ENCODE measurements at places on chromosomes 7 and 10. TPM values are rescaled to one million over a fixed set of nuclear protein-coding genes. Genes with fewer than 3 reads are reported as not detected.
A peak's percentile ranks its signal among the peaks of the same experiment; 100 is the strongest.

- H3K4me3 ChIP-seq, result no peak overlapping the region
- peaks cover 10% of the 10 kb centered on the region for H3K36me3 ChIP-seq
- no peaks in the 10 kb centered on the region for H3K4me1 ChIP-seq
- H3K27me3 ChIP-seq, result no peaks in the 10 kb centered on the region
- no peak overlapping the region for H3K27ac ChIP-seq
These were observed 235.5 kb downstream of the NXPH1 start for GRCh38 chr7:8668627-8669500.

DNA sequence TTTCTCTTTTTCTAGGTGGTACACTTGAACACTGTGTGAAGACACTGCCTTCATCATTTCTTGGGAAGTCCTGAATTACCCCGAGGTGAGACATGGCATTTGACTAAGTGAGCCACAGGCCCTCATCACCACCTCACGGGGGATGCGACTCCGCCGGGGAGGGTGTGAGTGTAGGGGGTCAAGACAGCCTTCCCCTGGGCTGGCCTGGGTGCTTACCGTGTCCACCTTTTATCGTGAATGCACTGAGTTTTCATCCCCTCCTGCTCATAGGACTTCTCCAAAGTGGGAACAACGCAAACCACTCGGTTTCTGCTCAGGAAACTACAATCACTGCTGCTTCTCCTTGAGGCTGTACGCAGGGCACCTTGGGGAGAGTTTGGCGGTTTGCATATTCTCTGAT, 176.9 kb downstream of the SH2D4B start:
- H3K36me3 ChIP-seq, result no peaks in the 10 kb centered on the region
- H3K27me3 ChIP-seq, result no peaks in the 10 kb centered on the region
- H3K4me3 ChIP-seq, result no peak overlapping the region
- DNase-seq, result no peak
- no peaks in the 10 kb centered on the region for H3K4me1 ChIP-seq

GRCh38 chr7:102055181-102055976, 231.3 kb upstream of the SH2B2 start:
- no peaks in the 10 kb centered on the region for H3K4me1 ChIP-seq
- no peak overlapping the region for H3K4me3 ChIP-seq
- H3K27ac ChIP-seq, result no peak overlapping the region
- peaks cover 33% of the 10 kb centered on the region for H3K36me3 ChIP-seq
- DNase-seq, result no peak
- no peaks in the 10 kb centered on the region for H3K27me3 ChIP-seq

DNA sequence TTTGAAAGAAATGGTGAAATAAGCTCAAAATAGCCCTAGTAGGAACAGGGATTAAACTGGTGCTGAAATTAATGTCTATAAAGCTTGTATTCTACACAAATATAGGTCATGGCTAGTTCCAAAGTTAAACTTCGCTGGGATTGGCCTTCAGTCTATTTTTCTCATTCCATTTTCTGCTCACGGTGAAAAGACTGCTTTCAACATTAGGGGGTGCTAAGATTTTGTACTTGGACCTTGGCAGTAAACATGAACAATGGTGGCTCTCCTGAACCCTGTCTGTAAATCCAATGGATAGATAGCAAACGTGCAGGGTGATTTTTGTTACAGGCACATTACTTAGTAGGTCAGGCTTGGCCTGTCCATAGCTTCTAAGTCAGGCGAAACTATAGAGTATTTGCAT, 36.0 kb upstream of the RSU1 start:
- H3K36me3 ChIP-seq, result no peaks in the 10 kb centered on the region
- no peak overlapping the region for H3K27ac ChIP-seq
- DNase-seq, result no peak
- H3K4me3 ChIP-seq, result no peak overlapping the region
- no peaks in the 10 kb centered on the region for H3K4me1 ChIP-seq
- no peaks in the 10 kb centered on the region for H3K27me3 ChIP-seq

DNA sequence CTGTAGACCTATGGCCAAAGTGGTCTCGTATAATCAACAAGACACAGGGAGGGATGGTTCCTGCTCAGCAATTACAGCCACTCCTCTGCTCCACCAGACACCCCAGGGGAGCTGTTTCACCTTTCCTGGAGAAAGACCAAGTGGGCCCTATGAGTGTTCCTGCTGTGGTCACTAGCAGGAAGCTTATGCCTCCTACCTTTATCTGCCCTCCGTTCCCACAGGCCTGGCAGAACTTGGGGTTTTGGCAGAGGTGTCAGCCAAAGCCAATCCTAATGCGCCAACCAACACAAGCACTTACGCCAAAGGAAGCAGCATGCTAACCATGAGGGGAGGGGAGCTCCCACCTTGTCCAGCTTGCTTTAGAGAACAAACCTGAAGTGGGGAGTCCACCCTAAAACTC, 31.2 kb downstream of the XPNPEP1 start:
- no peaks in the 10 kb centered on the region for H3K4me1 ChIP-seq
- no peak overlapping the region for H3K4me3 ChIP-seq
- no peak overlapping the region for H3K27ac ChIP-seq

DNA sequence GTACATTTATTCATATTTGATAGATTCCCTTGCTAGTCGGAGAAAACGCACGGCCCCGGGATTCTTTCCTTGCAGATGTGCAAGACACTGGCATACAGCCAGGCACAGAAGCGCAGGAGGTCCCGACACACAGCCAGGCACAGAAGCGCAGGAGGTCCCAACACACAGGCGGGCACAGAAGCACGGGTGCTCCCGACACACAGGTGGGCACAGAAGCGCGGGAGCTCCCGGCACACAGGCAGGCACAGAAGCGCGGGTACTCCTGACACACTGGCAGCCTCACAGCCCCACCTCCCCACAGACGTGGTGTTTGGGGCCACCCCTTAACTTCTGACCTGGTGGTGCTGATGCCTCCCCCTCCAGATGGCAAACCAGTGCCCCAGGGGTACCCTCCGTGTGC, 237.3 kb downstream of the ZMYND11 start:
- peaks cover under 1% of the 10 kb centered on the region for H3K36me3 ChIP-seq
- no peaks in the 10 kb centered on the region for H3K4me1 ChIP-seq
- no peak for DNase-seq
- H3K4me3 ChIP-seq, result no peak overlapping the region
- H3K27ac ChIP-seq, result no peak overlapping the region
- no peaks in the 10 kb centered on the region for H3K27me3 ChIP-seq

DNA sequence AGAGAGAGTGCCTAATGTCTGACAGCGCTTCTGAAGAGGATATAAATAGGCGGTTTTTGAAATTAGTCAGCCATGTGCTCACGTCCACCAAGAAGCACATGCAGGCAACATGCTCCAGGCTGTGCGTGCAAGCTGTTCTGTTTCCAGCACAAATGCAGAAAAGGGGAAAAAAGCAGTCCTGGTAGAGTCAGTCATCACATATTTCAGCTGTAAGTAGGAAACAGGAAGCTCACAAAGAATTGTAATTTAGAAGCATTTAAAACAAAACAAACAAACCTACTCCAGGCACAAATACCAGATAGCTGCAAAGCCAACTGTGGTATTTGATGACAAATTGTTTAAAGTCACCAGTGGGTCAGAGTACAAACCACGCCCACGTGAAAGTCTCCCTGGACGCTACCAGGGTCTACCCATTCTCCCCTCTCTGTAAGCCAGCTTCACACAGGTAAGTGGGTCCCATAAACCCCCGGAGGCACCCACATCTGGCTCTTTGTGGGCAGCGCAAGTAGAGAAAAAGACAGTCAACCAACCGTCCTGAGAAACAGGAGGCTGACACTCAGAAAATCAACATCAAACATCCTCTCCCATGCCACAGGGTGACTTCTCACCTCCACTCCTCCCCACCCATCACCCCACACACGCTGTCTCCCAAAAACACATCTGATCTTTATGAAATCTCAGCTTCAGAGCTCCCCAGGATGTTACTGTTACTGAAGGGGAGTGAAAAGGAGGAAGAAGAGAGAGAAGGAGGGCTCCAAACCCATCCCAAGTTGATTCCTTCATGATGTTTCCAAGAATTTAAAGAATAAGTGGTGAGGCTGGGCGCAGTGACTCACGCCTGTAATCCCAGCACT, 186.4 kb downstream of the FAM107B start:
- peaks cover 9% of the 10 kb centered on the region for H3K4me1 ChIP-seq
- H3K27me3 ChIP-seq, result no peaks in the 10 kb centered on the region
- no peak overlapping the region for H3K4me3 ChIP-seq

GRCh38 chr7:36979810-36980248, 255.5 kb upstream of the AOAH start:
- DNase-seq, result no peak
- H3K36me3 ChIP-seq, result no peaks in the 10 kb centered on the region
- H3K4me3 ChIP-seq, result no peak overlapping the region
- no peaks in the 10 kb centered on the region for H3K4me1 ChIP-seq
- no peaks in the 10 kb centered on the region for H3K27me3 ChIP-seq

- no peak overlapping the region for H3K27ac ChIP-seq
- no peak overlapping the region for H3K4me3 ChIP-seq
- DNase-seq, result no peak
- H3K36me3 ChIP-seq, result peaks cover 9% of the 10 kb centered on the region
- H3K27me3 ChIP-seq, result no peaks in the 10 kb centered on the region
These were observed 45.9 kb upstream of the TOMM7 start for GRCh38 chr7:22868509-22868908.

DNA sequence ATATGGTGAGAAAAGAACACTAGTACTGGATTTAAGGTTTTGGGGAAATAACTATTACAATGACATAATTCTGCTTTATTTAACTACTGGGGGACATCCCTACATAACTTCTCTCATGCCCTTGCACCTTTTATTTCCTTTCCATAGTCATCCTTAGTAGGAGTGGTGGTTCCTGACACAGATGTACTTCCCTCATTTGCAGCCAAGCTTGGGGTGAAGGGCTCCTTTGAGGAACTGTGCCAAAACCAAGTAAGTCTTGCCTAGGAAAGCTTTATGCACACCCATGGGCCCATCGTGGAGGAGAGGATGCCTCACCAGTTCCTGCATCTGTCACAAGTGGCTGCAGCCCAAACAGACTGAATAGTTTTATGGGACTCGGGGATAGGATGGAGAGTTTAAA, 20.6 kb downstream of the ZDHHC6 start:
- no peaks in the 10 kb centered on the region for H3K4me1 ChIP-seq
- H3K27me3 ChIP-seq, result no peaks in the 10 kb centered on the region
- H3K27ac ChIP-seq, result no peak overlapping the region
- H3K4me3 ChIP-seq, result no peak overlapping the region
- DNase-seq, result no peak
- H3K36me3 ChIP-seq, result peaks cover 2% of the 10 kb centered on the region

DNA sequence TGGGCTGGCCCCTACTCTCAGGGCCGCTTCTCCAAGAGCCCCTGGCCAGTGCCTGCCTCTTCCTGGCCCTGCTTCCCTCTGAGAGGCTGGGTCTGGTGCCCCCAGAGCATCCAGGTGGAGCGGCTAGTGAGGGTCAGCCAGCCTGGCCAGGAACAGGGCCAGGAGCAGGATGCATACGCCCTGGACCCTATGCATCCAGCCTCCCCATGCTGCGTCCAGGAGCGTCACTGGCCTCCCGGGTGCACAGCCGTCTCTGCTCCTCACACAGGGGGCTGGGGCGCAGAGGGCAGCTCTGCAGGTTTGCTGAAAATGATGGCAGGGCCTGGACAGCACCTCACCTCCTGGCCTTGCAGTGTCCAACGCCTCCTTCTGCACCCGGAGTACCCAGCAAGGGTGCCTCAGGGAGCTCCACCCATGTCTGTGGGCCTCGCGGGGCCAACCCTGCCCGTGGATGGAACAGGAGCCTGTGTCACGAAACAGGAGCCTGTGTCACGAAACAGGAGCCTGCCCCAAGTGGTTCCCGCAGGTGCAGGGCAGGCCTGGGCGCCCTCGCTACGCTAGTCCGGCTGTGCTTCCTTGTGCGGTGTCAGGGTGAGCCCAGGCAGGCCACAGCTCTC, 246.2 kb upstream of the PPP2R2D start:
- peak; percentile 34 for DNase-seq
- H3K4me3 ChIP-seq, result no peak overlapping the region
- no peak overlapping the region for H3K27ac ChIP-seq
- no peaks in the 10 kb centered on the region for H3K36me3 ChIP-seq
- no peaks in the 10 kb centered on the region for H3K27me3 ChIP-seq

DNA sequence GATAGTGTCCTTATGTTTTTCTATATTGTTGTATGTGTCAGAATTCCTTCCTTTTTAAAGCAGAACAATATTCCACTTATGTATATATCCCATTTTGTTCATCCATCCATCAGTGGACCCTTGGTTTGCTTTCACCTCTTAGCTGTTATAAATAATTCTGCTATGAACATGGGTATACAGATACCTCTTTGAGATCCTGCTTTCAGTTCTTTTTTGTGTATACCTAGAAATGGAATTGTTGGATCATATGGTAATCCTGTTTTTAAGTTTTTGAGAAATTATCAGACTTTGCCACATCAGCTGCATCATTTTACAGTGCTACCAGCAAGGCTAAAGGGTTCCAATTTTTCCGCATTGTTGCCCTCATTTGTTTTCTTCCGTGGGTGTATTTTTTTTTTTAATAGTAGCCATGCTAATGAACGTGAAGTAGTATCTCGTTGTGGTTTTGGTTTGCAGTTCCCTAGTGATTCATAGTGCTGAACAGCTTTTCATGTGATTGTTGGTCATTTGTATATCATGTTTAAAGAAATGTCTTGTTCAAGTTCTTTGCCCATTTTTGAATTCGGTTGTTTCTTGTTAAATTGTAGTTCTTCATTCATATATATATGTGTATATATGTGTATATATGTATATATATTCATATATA, 87.8 kb downstream of the LCOR start:
- H3K27ac ChIP-seq, result no peak overlapping the region
- H3K4me3 ChIP-seq, result no peak overlapping the region
- no peak for DNase-seq

DNA sequence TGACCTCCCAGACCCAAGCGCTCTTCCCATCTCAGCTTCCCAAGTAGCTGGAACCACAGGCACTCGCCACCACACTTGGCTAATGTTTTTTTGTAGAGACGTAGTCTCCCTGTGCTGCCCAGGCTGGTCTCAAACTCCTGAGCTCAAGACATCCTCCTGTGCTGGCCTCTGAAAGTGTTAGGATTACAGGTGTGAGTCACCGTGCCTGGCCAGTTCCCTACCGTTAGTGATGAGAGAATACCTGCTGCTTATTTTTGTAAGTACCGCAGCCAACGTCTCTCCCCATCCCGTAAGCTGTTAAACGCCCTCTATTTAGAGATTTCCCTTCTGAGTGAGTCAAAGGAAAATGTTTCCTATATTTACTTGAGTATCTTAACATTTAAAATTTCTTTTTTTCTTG, 38.5 kb upstream of the PDLIM1 start:
- no peak for DNase-seq
- H3K27me3 ChIP-seq, result no peaks in the 10 kb centered on the region
- H3K4me1 ChIP-seq, result no peaks in the 10 kb centered on the region

DNA sequence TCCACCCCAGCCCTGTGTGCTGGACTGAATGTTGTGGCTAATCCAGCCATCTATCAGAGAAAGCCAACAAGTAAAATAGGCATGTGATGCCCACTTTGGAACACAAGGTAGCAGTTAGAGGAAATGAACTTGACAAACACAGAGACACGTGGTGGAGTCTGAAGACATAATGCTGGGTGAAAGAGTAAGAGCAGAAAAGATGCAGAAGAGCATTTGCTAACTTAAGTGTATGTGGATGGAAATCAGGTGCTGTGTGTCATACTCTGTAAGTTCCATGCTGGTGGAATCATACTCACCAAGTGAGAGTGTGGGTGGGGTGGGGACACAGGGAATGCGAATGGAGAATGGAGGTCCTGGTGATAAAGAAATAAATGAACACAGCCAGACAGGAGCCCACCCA, 22.8 kb downstream of the WDFY4 start:
- no peaks in the 10 kb centered on the region for H3K36me3 ChIP-seq
- H3K27ac ChIP-seq, result no peak overlapping the region
- no peak overlapping the region for H3K4me3 ChIP-seq
- no peaks in the 10 kb centered on the region for H3K4me1 ChIP-seq
- DNase-seq, result no peak

Gene GPR158
- 0.33 TPM for total RNA-seq

Gene GSTO2
- total RNA-seq, result 12.0 TPM

Gene IQUB
- 0.39 TPM for total RNA-seq

Gene MSMB
- total RNA-seq, result not detected

Gene AQP1
- total RNA-seq, result not detected

Gene STAG3
- 3.1 TPM for total RNA-seq

Gene ARHGAP19
- total RNA-seq, result 33.2 TPM

Gene OPN1SW
- total RNA-seq, result not detected

Gene AKR1B15
- not detected for total RNA-seq

Gene SRGN
- total RNA-seq, result not detected
